ENCODE measurements at places on chromosomes 4 and X. TPM values are rescaled to one million over a fixed set of nuclear protein-coding genes. Genes with fewer than 3 reads are reported as not detected.

CYLC1 gene
- total RNA-seq: not detected

STAP1 gene
- not detected for total RNA-seq

CFAP299 gene
- total RNA-seq: not detected

DCAF8L2 gene
- total RNA-seq: not detected

RTL5 gene
- total RNA-seq: not detected

REELD1 gene
- not detected for total RNA-seq

GJB1 gene
- not detected for total RNA-seq

TRIM75 gene
- not detected for total RNA-seq

FAAH2 gene
- total RNA-seq: not detected

RHOH gene
- total RNA-seq: not detected

MEPE gene
- total RNA-seq: not detected

HTRA3 gene
- total RNA-seq: 0.20 TPM

ACTRT1 gene
- not detected for total RNA-seq

BST1 gene
- total RNA-seq: 0.43 TPM
